Stimulated activated CD4-positive, alpha-beta T cell treated with anti-CD3 and anti-CD28 coated beads, TNF-alpha, amount 100 ng/mL, for 24 hours (primary cell): ENCODE measurements at places on chromosomes 6 and 20.
A peak's percentile ranks its signal among the peaks of the same experiment; 100 is the strongest.

- DNase-seq, result no peak
These were observed 116.3 kb downstream of the KHDC1L start for GRCh38 chr6:73108949-73109348.

- DNase-seq, result no peak
These were observed 79.8 kb upstream of the LOC128125822 start for GRCh38 chr6:63492476-63492875.

- no peak for DNase-seq
These were observed 22.5 kb downstream of the HLA-G start for GRCh38 chr6:29850011-29850553.

DNA sequence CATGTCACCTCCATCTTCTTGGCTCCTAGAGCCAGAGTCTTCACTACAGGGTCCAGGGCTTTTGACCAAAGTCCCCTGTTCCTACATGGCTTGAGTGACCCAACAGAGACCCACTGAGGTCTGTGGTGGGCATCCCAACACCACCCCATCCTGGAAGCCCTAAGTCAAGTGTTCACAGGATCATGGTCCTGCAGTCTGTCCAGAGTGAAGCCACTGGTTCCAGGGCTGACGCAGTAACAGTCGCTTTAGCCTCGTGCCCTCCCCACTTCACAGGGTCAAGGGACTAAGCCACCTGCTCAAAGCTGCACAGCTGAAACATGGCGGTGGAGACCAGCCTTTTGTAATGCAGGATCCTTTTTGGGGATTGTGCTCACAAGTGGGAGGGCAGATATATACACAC is 133.9 kb downstream of the JPH2 start:
- no peak for DNase-seq

GRCh38 chr20:50995506-50995905 is 27.4 kb downstream of the KCNG1 start:
- no peak for DNase-seq

- DNase-seq, result no peak
These were observed 2.2 kb downstream of the ADISSP start for GRCh38 chr20:3765171-3765882.

- DNase-seq, result no peak
These were observed 7.4 kb downstream of the ECT2L start for GRCh38 chr6:138803331-138803730.

- no peak for DNase-seq
These were observed 32.1 kb upstream of the OPN5 start for GRCh38 chr6:47749757-47750156.

DNA sequence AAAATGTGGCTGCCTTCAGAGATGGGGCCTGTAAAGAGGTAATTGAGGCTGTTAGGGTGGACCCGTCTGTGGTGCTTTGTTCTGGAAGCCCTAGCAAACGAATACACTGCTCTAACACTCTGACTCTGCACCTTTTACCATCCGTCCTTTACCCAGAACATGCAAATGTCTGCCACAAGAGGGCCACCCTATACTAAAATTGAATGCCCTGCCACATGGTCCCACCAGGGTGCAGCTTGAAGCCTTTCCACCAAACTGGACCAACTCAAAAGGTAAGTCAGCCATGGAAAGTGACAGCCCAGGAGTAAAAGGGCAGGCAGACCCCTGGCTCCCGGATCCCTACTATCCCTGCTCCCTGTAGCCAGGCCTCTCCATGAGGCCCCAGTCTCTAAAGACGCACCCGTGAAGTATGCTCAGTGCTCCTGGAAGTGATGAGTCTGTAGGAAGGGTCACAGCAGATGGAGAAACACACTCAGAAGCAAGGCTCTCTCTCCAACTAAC is 5.8 kb upstream of the BFSP1 start:
- peak; percentile 54 for DNase-seq

DNA sequence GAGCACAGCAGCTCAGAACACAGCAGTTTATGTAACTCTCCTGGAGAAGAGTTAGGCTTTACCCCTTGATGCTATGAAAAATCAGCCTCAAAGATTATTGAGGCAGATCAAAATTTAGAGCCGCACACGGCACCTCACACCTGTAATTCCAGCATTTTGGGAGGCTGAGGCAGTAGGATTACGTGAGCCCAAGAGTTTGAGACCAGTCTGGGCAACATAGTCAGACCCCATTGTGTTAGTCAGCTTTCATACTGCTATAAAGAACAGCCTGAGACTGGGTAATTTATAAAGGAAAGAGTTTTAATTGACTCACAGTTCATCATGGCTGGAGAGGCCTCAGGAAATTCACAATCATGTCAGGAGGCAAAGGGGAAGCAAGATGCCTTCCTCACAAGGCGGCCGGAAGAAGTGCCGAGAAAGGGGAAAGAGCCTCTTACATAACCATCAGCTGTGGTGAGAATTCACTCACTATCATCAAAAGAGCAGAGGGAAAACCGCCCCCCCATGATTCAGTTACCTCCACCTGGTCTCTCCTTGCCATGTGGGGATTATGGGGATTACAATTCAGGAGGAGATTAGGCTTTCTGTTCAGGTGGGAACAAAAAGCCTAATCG is 87.7 kb downstream of the SGK1 start:
- DNase-seq, result no peak

GRCh38 chr6:61935242-61935846 is 350.7 kb downstream of the KHDRBS2 start:
- DNase-seq, result no peak

DNA sequence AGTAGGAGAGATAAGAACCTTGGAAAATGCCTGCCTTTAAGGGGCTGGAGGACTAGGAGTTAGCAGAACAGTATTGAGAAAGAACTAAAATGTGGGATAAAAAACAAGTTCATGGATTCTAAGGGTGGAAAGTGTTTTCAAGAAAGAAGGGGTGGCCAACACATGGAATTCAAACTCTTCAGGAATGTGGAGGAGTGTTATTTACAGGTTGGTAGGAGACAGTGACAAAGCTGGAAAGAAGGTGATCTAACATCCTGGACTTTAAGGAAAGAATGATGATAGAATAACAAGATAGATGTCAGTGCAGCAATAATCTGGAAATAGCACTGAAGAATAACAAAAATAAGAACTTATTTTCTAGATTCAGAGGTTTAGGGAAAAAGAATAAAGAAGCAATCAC is 54.0 kb upstream of the TNFRSF21 start:
- DNase-seq, result no peak

DNA sequence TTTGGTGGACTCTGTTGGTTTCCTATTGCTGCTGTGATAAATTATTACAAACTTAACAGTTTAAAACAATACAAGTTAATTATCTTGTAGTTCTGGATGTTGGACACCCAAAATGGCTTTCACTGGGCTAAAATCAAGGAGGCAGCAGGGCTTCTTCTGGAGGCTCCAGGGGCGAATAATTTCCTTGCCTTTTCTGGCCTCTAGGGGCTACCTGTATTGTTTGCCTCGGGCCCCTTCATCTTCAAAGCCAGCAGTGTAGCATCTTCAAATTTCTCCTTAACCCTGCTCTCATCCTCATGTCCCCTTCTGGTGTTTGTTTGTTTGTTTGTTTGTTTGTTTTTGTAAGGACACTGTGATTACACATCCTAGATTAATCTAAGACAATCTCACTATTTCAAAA is 60.5 kb upstream of the ANKEF1 start:
- DNase-seq, result no peak

GRCh38 chr6:148332088-148332487 is 10.6 kb upstream of the SASH1 start:
- no peak for DNase-seq

- DNase-seq, result no peak
These were observed 38.3 kb downstream of the MAFB start for GRCh38 chr20:40650707-40651106.

DNA sequence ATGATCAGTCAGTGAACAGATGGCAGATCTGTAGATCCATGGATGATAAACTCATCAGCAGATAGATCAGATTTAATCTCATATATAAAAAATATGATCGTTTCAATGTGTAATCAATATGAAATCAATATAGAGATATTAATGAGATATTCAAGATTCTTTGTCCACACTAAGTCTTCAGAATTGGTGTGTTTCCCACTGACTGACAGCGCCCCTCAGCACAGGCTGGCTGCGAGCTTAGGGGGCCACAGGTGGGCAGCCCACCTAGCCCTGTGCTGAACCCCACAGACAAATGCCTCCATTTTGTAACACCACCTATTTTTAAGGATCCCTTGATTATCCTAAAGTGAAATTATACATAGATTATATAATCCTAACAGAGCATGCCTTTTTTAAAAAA is 32.3 kb downstream of the FRMD1 start:
- DNase-seq, result no peak

GRCh38 chr6:131733376-131734016 is 22.7 kb upstream of the CTAGE9 start:
- DNase-seq, result no peak

- no peak for DNase-seq
These were observed 6.0 kb downstream of the SYTL3 start for GRCh38 chr6:158655569-158656450.

DNA sequence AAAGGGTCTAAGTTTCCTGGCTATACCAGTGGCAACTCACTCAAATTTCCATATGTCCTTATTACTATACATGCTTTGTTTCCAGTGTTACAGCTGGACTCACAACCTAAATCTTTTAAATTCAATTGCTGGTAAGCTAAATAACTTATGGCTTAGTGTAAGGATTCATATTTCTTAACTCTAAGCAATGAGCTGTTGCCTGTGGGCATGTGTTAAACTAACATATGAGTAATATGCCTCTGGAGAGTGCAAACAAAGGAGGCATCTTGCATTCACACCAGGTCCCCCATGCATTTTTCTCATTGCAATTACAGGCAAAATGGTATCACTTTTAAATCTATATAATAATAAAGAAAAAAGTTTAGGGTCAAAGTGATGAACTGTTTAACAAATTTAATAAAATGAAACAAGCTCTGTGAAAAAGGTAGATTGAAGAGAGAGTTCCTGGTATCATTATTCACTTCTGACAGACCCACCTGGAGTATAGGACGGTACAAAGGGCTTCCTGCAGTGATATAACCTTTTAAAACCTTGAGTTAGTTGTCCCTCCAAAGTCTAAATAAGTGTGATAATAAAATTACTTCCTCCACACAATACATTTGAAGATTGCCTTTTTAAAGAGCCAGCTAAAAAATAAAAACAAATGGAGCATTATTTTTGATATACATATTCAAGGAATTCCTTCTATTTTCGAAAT is 57.6 kb upstream of the HMGCLL1 start:
- no peak for DNase-seq

DNA sequence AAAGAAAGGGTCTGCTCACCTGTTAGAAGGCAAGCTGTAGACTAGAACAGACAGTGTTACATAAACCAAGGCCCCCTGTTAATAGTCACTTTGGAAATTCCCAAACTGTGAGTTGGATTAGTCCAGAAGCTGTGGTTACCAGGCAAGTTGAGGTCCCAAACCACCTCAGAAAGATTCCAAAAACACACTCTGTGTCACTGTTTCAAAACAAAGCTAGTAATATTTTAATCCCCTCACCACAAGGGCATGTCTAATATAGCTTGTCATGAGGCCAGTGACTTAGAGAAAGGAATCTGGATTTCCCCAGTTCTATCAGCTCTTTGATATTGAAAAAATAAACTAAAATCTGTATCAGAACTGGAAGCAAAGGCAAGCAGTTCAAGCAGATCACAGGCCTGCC is 244.6 kb downstream of the HAO1 start:
- DNase-seq, result no peak

DNA sequence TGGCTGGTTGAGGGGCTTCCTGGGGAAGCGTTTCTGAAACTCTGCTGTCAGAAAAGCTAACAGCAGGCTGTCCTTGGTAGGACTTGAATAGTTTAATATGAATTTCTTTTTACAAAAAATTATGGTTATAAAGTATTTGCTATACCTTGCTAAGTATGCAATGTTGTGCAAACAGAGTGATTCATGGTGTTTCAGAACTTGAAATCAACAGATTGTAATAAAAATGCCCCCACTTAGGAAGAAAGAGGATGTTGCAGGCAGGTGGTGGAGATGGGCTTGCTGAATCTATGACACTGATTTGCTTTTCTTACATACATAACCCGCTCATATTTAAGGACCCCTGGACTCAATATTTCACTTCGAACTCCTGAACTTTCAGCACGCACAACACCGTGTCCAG is 211.6 kb downstream of the THBS2 start:
- DNase-seq, result no peak

GRCh38 chr6:30883685-30884520 is at the start of gene DDR1:
Gene DDR1 (plus strand): TSS chr6:30884519. CDS start chr6:30888730, 4,211 bp downstream.
- DNase-seq, result no peak

DNA sequence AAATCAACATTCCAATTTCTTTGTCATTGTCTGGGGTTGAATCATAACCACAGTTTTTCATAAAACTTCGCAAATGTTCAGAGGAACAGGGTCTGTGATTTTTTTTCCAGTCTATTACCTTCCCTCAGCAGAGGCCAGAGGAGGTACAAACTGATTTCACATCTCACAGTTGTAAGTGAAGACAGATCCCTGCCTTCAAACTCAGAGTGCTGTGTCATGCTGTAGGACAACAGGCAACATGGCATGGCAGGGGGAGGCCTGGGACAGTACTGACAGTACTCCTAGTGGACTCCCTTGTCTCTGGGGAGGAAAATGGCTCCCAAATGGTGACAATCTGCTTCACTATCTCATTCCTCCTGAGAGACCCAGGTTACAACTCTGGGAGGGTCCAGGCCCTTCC is 308.6 kb downstream of the CDC5L start:
- no peak for DNase-seq

DNA sequence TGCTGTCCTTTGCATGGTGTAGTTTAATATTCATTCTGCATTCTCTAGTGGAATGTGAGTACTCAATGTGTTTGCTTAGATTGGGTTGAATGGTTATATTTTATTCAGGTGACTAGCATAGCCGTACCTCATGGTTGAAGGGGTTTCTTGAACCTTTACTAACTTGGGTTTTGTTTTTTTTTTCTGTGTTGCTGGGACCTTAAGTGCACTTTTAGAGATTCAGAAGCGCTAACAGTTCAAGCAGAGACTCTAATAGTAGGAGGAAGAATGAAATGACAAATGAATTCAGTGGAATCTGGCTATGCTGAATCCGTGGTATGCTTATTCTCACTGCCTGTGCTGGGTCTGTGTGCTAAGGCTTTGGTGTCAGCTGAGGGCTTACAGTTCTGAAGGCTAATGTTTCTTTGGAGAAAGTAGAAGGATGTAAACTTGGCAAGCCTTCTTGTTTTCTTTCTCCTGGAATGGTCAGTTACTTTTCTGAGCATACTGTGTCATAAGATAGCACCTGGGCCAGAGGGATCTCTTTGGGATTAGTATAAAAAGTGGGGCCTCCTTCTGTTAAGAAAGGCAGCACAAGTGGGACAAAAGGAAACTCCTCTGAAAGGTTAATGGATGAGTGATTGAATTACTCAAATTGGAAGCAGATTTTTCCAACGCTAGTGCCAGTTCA is 28.7 kb downstream of the RNF144B start:
- DNase-seq, result no peak

- DNase-seq, result no peak
These were observed 13.7 kb upstream of the TBC1D22B start for GRCh38 chr6:37243816-37244370.
